Midbrain (tissue), 1 donor: ENCODE measurements at places on chromosomes 11 and 22.

- DNase-seq: no peak
These were observed 109.5 kb downstream of the DBX1 start for GRCh38 chr11:20050551-20051333.

DNA sequence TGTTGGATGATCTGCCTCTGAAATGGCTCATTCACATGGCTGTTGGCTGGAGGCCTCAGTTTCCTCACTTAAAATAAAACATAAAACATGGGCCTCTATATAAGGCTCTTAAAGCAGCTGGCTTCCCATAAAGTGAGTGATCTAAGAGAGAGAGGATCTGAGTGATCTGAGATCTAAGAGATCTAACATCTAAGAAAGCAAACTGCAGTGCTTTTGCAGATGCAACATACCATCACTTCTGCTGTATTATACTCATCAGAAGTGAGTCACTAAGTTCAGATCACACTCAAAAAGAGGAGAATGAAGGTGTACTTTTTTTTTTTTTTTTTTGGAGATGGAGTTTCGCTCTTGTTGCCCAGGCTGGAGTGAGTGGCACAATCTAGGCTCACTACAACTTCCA lies 18.1 kb upstream of the HSPA8 start:
- no peak for DNase-seq

DNA sequence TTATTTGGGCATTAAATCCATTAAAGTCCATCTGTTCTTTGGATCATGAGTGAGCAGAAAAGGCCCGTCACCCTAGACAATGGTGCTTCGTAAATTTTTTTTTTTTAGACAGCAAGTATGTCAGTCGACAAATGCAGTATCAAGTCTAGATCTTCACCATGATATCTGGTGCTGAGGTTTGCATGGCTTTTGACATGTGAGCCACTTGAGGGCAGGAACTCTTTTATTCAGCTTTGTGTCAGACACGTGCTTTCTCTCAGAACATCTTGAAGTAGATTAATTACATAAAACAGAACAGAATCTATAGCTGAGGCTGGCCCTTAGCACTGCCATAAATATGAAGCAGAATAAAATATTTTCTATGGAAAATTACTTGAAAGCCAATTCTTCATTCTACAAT lies 62.9 kb upstream of the CARD18 start:
- no peak for DNase-seq

DNA sequence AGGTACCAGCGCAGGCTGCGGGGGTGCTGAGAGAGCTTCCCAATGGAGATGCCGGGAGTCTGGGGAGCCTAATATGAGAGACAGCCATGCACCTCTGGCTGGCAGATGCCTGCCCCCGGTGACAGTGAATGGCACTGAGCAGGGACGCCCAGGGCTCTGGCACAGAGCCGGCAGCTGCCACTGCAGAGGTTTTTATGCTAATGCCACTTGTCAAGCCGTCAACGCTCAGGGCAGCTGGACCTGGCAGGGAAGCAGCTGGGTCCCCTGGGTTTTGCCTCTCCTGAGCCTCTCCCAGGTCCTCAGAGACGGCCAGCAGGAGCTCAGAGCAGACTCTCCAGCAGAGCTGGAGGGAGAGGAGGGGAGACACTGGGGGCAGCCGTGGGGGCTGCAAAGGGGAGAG lies 573.6 kb downstream of the BUD13 start:
- no peak for DNase-seq

DNA sequence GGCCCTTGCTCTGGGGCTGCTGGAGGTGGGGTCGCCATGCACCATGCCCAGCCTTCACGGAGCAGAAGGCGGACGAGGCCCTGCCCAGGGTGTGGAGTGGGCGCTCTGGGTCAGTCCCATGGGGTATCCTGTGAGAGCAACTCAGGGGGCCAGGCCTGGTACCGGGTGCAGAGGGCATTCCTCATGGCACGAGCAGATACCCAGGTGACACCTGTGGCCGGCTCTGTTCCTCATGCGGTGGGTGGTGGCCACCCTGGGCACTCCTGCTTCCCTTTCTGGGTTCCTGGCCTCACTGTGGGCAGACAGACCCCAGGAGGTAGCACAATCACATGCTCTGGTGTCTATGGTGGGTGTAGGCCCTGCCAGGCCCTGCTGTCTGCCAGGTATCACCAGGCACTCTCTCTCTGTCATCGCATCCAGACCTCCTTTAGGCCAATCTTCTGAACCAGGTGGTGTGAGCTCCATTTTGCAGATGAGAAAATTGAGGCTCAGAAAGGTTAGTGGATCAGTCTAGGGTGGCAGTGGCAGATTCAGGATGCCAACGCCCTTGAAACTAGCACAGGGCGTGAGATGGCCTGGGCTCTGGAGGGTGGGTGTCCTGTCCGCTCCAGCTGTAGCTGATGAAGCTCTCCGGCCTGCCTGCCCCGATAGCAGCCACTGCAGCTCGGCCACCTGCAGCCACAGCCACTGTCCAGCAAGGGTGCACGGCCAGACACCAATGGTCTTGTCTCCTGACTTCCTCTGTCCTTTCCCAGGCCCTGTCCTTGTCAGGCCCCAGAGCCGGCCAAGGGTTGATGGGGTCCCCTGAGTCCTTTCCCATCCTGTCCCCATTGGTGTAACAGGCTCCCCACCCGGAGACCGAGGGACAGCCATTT lies 15.1 kb downstream of the DGKZ start:
- DNase-seq: no peak

GRCh38 chr11:115406404-115406803 lies 97.8 kb downstream of the CADM1 start:
- DNase-seq: no peak

DNA sequence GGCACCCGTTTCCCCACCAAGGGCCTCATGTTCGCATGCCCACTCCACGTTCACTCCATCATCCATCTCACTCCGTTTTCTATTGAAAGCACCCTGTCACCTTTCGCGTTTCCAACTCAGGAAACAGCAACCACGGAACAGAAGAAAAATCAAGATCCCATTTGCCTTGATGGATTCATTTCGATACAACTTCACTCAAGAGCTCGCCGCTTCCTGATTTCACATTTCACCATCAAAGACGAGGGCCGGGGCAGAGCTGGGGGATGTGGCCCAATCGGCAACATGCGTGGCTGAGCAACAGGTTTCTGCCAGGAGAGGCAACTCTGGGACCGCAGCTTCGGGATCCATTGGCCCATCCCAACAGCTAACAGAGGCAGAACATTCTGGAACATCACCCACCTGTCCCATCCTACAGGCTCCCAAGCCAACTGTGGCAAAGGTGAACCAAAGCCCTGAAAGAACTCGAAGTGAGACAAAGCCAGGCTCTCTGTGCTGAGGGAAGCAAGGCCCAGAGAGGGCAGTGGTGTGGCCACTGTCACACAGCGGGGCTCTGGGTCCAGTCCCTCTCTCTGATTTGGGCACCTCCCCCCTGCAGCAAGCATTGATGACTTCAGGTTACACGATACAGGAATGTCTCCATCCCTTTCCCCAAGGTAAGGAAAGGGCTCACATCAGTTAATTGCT lies 36.2 kb upstream of the CD5 start:
- no peak for DNase-seq

GRCh38 chr11:61392981-61393595 lies 701 bp downstream of the TMEM216 start:
- DNase-seq: no peak

DNA sequence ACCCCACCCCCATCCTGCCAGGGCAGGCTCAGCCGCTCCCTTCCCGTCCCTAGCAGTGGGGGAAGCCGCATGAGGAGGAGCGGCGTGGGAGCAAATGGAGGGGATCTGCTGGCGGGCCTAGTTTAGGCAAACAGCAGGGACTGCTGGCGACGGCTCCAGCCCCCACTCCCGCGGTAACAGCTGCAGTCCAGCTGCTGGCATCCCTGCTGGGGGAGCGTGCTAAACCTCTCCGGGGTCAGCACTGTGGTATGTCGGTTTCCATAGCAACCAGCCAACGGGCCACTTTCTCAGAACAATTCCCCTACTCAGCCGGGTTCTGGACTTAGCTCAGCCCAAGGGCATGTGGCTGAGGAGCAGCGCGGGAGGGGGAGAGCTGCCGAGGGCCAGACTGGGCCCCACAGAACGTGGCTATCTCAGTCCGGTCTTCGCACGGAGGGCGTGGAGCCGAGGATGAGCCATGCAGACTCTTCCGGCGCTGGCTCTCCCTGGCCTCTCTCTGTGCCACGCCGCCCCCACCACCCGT lies 98.8 kb downstream of the PKNOX2 start:
- DNase-seq: peak; percentile 70

DNA sequence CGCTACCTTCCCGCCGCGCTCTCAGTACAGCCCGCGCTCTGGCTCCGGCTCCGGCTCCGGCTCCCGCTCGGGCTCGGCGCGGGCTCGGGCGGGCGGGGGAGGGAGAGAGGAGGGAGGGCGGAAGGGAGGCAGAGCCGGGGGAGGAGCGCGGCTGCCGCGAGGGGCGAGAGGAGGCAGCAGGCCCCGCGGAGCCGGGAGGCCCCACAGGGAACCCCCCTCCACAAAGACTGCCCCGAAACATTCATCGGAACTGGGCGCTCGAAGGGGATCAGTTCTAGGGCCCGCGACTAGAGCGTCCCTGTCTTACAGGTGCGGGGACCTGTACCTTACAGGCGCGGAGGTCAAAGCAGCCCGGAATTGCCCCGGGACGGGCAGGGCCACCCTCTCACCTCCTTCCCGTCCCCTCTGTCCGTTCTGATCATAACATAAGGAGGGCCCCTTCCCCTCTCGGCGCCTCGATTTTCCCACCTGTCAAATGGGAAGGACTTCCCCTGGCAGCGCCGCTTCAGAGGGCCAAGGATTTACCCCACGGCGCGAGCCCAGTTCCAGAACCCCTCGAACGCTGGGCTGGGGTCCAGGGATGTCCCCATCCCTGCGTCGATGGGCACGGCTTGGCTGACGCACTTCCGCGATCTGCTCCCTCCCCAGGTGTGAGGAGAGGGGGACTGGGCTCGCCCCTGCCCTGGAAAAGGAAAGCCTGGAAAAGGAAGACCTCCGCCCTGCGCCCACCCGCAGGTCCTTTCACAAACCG lies at the start of gene SHISA8:
SHISA8 (minus strand) TSS at position 40 of the 751 bp plus-strand sequence. CDS start 407 bp downstream, outside the sequence.
- DNase-seq: peak; percentile 9

DNA sequence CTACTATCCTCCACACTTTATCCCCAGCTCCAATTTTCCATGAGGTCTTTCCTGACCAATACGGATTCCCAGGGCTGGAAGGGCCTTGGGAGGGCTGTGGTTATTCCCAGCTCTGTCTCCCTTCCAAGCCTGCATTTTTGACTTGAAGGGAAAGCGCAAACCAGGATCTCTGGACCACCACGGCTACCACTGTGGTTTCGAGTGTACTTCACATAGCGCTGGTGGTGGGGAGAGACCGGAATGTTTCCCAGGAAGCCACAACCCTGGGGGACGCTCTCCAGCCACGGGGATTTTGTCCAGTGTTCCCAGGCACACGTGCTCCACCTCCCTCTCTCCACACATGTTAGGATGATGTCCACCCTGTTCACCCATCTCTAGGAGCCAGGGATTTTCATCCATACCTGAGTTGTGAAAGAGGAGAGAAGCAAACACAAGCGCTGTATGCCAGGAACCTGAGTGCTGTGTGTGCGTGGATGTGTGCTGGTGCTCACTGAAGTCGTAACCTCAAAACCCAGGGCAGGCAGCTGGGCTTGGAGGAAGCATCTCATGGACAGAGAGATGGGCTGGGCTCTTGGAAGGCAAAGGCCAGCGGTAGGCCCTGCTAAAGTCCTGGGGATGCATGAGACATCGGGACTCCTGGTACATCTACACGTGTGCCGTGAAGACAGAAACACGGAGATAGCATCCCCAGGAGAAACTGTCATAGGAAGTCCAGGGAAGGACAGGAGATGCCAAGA lies 1.3 kb upstream of the NPTXR start:
- DNase-seq: no peak

DNA sequence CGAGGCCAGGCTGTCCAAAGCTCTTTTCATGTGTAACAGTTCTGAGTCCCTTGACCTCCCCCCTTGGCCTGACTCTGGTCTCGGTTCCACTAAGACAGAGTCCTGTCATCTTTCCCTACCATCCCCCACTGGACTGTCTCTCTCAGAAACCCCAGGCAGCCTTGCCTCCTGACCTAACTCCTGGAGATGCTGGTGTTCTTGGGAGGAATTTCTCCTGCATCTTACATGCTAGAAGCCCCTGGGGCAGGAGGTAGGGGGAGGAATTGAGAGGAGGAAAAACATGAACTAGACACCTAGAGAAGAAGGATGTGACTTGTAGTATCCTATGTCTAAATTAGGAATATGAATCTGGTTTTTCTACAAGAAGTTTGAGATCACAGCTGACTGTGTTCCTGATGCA lies 648 bp upstream of the IL18BP start:
- DNase-seq: no peak

- DNase-seq: no peak
These were observed 1.2 kb upstream of the GRK2 start for GRCh38 chr11:67264877-67265632.

DNA sequence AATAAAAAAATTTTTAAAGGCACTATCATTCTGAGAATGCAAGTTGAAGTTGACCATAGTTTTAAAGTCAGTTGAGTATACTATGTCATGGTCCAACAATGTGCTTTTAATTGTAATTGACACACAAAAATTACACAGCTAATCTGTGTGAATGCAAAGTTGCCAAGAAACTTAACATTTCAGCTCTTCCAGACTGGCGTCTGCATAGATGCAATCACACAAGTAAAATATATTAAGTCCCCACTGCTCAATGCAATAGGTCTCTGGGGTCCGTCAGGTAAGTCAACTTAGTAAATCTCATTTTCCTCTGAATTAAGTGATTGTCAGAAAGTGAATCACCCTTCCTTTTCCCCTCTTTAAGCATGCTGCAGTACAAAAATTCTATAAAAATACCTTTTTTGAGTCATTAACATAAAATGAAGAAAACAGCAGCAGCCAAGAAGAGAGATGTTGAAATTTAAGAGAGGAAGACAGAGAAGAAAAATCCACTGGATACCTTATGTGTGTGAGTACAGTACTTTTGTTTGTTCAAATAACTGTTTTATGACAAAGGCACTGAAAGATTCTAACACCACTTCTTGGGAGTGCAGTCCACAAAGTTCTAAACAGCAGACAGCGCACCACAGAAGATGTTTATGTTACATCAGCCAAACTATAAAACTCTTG lies 5.1 kb downstream of the FZD4 start:
- no peak for DNase-seq

DNA sequence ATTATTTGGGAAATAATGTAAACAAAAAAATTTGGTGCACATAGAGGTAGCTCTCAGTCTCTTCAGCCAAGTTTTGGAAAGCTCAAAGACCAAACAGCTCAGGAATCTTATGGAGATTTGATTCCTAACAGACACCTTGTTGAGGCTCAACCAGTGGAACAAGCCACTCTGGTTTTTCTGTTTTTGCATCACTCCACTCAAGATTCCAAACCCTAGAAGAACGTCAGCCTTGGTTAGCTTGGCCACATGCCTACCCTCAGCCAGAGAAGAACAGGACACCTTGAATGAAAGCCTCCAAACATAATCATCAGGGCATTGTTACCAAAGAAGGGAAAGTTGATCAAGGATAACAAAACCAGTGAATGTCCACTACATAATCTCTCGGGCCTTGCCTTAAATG lies 3.8 kb upstream of the SMCO4 start:
- DNase-seq: no peak

- no peak for DNase-seq
These were observed 500.7 kb downstream of the LRRC4C start for GRCh38 chr11:40958707-40959106.

- DNase-seq: no peak
These were observed 82.1 kb upstream of the THY1 start for GRCh38 chr11:119505071-119505470.
